ENCODE measurements at places on chromosomes 1 and 21. TPM values are rescaled to one million over a fixed set of nuclear protein-coding genes. Genes with fewer than 3 reads are reported as not detected.

The SLFNL1 gene
- total RNA-seq, result 0.20 TPM

The PLXNA2 gene
- 0.73 TPM for total RNA-seq

The ZNF697 gene
- 12.9 TPM for total RNA-seq

The AKR7A2 gene
- total RNA-seq, result 66.1 TPM

The CYP4B1 gene
- not detected for total RNA-seq

The EPHX1 gene
- total RNA-seq, result 26.0 TPM

Measured in subcutaneous preadipocyte (primary cell).